ENCODE measurements at places on chromosomes 11 and 22.

DNA sequence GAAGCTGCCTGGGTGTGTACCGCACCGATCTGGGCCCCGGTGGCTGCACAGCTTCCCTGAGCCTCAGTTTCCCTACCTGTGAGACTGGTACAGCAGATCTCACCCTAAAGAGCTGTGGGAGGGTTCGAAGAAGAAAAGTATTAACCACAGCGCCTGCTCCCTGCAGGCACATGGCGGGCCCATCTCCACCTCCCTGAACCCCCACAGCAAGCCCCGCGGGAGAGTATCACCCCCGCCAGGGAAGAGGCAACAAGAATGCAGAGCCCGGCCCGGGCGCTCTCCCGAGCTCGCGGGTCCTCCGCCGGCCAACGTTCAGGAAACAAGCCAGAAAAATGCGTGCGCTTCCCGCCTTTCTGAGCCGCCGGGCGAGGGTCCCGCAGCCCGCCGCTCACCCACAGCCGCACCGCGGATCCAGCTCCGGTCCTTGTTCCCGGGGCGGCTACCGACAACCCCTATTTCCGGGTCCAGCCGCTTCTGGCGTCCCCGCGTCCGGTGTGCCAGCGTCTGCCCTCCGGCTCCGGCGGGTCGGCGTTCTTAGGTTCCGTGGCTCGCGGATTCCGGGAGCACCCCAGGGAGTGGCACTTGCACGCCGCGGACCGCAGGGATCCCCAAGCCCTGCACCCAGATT is at the start of gene TOP3B:
Gene TOP3B (minus strand): TSS at position 450 of the 628 bp plus-strand sequence. CDS start 7,078 bp downstream, outside the sequence.
- DNase-seq: peak; percentile 89

- DNase-seq: peak; percentile 56
Observed at GRCh38 chr11:65496304-65497140, 2.3 kb upstream of the MALAT1 start.

- DNase-seq: peak; percentile 73
Observed at GRCh38 chr11:102390667-102391465, 43.9 kb downstream of the BIRC2 start.

DNA sequence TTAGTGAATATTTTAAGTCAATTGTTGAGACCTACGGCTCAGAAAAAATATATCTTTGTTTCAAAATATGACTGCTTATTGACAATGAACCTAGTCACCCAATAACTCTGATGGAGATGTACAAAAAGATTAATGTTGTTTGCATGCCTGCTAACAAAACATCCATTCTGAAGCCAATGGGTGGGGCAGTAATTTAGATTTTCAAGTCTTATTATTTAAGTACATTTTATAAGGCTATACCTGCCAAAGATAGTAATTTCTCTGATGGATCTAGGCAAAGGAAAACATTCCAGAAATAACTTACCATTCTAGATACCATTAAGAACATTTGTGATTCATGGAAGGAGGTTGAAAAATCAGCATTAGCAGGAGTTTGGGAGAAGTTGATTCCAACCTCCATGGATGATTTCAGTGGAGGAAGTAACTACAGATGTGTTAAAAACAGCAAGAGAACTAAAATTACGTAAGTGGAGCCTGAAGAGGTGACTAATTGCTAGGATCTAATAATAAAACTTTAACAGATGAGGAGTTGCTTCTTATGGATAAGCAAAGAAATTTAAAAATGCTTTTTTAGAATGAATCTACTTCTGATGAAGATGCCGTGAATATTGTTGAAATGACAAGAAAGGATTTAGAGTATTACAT is 26.4 kb upstream of the OR8D2 start:
- no peak for DNase-seq

DNA sequence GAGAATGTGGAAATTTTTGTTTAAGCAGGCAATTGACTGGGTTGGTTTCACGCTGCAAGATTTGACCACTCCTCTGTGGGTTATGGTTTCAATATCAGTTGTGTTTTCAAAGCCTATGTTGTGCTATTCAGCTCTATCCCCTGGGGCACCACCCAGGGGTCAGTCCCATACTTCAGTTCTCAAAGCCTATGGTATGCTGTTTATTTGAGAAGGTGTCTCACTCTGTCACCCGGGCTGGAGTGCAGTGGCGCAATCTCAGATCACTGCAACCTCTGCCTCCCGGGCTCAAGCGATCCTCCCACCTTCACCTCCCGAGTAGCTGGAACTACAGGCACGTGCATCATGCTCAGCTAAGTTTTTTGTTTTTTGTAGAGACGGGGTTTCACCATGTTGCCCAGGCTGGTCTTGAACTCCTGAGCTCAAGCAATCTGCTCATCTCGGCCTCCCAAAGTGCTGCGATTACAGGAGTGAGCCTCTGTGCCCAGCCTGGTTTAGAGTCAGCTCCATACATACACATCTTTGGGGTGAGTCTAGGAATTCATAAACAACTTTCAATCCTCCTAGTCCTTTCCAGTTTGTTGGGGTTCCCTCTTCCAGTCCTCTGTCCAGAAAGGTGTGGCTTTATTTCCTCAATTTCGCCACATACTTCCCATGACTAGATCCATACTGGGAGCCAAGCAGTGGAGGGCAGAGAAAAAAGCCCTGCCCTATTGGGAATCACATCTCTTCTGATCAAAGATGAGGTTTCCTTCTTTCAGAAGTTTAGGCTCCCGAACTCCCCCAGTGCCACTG is 35.0 kb upstream of the MAPK1 start:
- DNase-seq: no peak

DNA sequence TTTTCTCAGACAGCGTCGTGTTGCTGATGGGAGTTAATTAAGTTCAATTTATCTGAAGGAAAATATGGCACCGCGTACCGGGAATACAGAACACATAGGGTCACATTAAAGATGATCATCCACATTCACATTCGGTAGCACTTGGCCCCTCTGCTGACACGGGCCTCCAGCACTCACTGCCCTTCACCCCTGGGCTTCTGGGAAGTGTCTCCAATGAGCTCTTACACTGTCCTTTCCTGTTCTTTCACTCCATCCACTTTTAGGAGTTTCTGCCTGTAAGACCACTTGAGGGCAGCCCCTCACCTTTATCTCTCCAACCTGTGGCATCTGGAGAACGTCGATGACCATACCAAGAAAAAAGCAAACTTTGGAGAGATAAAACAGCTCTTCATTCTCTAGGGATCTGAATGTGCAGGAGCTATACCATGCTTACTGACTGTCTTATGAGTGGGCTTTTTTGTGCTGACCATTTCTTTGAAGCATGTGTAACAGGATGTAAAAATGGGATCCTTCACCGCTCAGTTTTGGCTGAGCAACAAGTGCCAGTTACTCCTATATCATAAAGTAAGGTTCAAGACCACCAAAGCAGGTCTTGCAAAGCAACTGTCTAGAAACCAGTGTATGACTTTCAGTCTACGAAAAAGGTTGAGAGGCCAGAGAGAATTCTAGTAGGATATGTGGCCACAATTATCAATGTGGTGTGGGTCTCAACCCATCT is 1.1 kb upstream of the SERGEF start:
- DNase-seq: no peak

GRCh38 chr22:29310863-29311339 is 4.5 kb downstream of the GAS2L1 start:
- DNase-seq: peak; percentile 92

- DNase-seq: no peak
Observed at GRCh38 chr11:13761716-13762115, 93.2 kb downstream of the FAR1 start.

DNA sequence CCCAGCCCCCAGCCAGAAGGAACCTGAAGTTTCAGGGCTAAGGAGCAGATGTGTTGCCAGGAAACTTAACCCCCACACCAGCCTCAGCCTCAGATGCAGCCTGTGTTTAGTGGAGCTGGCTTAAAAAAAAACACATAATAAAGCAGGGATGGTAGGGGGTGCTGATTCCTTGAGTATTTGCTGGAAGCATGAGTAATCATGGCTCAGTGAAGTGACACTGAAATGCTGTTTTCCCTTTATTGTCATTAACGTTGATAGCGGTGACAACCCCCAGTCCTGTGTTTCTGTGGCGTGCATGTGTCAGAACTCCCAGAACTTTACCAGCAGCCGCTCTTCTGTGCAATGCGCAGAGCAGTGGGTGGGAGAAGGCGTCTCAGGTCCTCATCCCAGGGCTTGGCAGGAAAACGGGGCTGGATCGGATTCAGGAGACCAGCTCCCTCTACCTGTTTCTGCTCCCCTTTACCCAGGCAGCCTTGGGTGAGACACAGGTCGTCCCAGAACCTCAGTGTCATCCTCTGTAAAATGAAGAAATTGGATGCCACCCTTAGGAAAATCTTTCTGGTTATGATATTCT is 1282.1 kb downstream of the TBC1D22A start:
- no peak for DNase-seq

DNA sequence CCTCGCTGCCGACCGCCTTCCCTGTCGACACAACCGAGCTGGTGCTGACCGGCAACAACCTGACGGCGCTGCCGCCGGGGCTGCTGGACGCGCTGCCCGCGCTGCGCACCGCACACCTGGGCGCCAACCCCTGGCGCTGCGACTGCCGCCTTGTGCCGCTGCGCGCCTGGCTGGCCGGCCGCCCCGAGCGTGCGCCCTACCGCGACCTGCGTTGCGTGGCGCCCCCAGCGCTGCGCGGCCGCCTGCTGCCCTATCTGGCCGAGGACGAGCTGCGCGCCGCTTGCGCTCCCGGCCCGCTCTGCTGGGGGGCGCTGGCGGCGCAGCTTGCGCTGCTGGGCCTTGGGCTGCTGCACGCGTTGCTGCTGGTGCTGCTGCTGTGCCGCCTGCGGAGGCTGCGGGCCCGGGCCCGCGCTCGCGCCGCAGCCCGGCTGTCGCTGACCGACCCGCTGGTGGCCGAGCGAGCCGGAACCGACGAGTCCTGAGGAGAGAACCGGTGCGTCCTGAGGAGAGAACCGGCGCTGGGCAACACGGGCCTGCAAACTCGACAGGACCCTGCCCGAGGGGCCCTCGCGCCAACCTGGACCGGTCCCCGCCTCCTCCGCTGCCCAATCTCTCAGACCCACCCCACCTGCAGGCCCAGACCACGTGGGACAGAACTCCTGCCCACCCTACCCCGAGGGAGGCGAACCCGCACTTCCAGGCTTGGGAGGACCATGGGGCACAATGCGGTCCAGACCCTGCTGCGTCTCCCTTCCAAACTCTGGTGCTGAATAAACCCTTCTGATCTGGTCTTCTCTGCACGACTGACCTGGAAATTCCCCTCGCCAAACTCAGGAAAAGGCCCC is 866 bp downstream of the GP1BB start:
- no peak for DNase-seq

DNA sequence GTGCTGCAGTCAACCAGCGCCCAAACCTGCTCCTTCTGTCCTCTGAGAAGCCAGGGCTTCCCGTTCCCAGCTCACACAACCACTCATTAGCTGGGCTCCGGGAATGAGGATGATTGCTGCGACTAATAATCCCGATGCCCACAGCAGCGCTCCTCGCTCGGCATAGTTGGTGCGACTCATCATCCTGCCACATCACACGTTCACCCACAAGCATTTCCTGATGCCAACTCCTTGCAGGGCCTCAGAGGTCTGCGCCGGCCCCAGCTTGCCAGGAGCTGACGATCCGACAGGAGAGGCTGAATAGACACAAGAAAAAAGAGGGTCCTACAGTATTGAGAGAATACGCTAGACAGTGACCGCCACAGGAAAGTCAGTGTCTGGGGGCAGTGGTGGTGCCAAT is 10.6 kb upstream of the CSNK1E start:
- DNase-seq: peak; percentile 30

- no peak for DNase-seq
Observed at GRCh38 chr11:117930668-117931330, 1.6 kb upstream of the TMPRSS13 start.

GRCh38 chr22:17250380-17251082 is 31.3 kb upstream of the ADA2 start:
- DNase-seq: no peak

DNA sequence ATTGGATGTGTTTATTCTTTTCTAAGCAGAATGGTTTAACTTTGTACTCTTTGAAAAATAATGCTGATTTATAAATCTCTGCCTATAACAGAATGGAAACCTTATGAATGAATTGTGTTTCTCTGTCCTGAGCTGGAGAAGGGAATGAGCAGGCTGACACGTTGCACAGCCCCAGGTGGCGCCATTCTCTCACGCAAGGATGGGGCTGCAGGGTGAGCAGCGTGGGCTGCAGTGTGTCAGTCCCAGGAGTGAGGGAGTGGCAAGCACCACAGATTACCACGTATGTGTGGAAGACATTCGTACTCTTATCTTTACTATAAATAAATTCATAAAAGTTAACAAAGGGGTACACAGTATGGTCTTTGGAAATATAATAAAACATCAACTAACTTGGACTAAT is 33.4 kb downstream of the FDX1 start:
- peak; percentile 87 for DNase-seq

GRCh38 chr11:22702031-22702430 is 35.6 kb downstream of the GAS2 start:
- DNase-seq: no peak

- DNase-seq: no peak
Observed at GRCh38 chr11:121711236-121711635, 258.5 kb upstream of the SORL1-AS1 start.

GRCh38 chr11:93903989-93904388 is 53.6 kb upstream of the VSTM5 start:
- DNase-seq: no peak

DNA sequence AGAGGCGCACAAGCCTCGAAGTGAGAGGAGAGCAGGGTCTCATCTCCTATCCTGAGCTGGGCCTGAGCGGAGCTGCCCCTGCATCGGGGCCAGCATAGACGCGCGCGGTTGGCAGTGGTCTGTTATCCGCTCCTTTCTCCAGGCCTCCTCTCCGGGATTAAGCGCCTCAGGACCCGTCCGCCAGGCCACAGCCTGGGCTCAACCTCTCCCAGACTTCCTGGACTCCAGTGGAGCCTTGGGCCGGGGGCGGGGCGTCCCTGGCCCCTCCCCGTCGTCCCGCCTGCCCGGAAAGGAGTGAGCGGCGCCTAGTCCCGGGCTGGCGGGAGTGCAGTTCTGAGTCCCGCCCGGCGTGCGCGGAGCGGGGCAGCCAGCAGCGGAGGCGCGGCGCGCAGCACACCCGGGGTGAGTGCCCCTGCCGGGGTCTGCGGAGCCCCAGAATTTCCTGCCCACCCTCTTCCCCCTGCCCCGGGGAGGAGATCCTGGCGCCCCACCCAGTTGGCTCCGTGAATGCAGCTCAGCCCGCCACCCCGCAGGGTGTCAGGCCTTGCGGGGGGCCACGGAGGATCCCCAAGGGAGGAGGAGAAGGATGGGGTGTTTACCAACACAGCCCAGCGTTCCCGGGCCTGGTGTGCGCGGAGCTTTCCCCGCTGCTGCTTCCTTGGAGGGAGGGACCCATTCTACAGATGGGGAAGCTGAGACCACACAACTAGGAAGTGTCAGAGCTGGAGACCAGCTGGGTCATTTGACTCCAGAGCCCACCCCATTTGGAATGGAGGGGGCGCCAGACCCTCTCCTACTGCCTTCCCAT is at the start of gene TCIRG1:
Gene TCIRG1 (plus strand): TSS at position 308 of the 808 bp plus-strand sequence. CDS start 2,247 bp downstream, outside the sequence.
- peak; percentile 73 for DNase-seq

DNA sequence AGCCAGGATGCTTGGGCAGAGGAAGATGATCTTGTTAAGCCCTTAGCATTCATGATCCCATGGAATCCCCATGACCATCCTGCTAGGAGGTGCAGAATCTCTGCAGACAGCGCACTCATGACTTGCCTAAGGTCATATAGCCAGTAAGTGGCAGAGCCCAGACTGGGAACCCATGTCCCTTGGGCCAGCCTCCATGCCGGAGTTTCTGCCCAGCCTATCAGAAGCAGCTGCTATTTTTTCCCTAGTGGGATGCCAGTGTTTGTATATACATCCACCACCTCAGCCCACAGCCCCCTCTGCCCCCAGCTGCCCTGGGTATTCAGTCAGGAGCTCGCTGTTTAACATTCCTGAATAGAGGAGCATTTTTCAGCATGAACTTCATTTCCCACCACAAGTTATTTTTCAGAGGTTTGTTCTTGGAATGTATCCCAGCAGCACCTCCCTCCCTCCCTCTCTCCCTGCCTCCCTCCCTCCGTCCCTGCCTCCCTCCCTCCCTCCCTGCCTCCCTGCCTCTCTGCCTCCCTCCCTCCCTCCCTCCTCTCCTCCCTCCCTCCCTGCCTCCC is 34.4 kb upstream of the SUSD2 start:
- peak; percentile 56 for DNase-seq

Measured in A673 (cell line).